ENCODE measurements at places on chromosomes 2 and 18. TPM values are rescaled to one million over a fixed set of nuclear protein-coding genes. Genes with fewer than 3 reads are reported as not detected.

DAPL1 gene
- total RNA-seq, result not detected

- DNase-seq, result no peak
Measured at GRCh38 chr2:134078354-134078753, 175.5 kb upstream of the MGAT5 start.

NPC1 gene
- 80.1 TPM for total RNA-seq

DNA sequence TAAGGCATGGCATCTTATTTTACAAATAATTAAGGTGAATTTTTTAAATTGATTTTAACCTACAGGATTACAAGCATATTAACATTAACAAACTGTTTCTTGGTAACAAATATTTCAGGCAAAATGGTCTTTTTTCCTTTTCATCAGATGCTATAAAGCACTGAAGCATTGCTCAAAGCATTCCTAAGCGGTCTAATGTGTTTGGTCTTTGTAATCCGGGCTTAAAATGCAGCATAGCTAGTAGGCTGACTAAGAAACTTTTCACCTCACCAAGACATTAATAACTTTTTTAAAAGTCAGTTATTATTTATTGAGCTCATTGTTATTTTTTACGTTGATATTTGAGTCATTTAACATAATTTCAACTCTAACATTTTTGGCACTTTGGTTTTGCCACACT, 538.8 kb upstream of the SLC39A10 start:
- DNase-seq, result no peak

DNA sequence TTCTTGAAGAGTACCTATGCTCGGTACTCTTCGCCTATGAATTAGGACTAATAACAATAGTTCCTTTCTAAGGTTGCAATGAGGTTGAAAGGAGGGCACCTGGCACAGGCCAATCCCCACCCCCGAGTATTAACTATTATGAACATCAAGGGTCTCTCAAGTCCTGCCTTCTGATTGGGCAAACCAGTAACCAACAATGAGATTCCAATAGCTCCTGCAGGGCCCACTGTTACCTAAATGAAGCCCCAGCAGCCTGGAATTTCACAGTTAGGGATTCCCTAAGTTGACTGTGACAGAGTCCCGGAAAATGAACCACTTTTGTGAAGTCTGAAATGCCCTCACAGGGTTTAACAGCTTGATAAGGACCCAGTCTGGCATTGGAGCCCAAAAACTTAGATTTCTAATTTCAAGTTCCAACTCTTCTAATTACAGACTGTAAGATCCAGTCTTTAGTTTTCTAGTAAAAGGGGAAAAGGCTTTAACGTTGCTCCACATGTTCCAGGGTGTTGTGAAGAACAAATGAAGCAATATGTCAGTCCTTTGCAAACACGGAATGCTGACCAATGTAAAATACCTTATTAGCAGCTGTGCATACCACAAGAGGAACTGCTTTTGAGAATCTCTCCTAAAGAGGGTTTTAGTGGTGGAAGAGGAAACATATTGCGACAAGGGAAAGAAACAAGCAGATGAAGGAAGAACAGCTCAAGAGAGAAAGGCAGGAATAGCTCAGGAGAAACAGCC, 277.7 kb upstream of the MAP2 start:
- no peak for DNase-seq

- DNase-seq, result no peak
Measured at GRCh38 chr2:236054621-236055305, 113.4 kb downstream of the GBX2 start.

DNA sequence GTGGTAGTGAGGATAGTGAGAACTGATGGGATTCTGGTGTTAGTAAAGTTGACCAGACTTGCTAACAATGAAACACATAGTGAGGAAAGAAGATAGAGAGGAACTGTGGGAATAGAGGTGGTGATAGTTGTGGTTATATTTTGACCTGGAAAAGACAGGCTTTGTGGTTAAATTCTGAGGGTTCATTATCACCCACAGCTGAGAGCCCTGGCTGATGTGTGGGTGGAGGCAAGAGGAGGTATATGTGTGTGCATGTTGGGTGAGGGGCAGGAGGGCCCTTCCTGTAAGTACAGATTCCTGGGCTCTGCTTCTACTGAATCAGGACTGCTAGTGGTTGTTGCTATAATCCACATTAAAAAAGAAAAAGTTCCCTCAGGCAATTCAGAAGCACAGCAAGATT, 26.2 kb upstream of the TMEM163 start:
- no peak for DNase-seq

GRCh38 chr18:58616446-58616845, 12.4 kb downstream of the ALPK2 start:
- DNase-seq, result no peak

- no peak for DNase-seq
Measured at GRCh38 chr2:234454433-234454832, 42.4 kb downstream of the ARL4C start.

TMEM247 gene
- total RNA-seq, result not detected

TYW5 gene
- total RNA-seq, result 15.0 TPM

CRIM1 gene
- total RNA-seq, result 63.2 TPM

GRCh38 chr2:211149731-211150130, 593.3 kb downstream of the CPS1 start:
- no peak for DNase-seq

MDH1B gene
- not detected for total RNA-seq

- DNase-seq, result peak; percentile 39
Measured at GRCh38 chr2:239300871-239301735, 99.7 kb downstream of the HDAC4 start.

DNA sequence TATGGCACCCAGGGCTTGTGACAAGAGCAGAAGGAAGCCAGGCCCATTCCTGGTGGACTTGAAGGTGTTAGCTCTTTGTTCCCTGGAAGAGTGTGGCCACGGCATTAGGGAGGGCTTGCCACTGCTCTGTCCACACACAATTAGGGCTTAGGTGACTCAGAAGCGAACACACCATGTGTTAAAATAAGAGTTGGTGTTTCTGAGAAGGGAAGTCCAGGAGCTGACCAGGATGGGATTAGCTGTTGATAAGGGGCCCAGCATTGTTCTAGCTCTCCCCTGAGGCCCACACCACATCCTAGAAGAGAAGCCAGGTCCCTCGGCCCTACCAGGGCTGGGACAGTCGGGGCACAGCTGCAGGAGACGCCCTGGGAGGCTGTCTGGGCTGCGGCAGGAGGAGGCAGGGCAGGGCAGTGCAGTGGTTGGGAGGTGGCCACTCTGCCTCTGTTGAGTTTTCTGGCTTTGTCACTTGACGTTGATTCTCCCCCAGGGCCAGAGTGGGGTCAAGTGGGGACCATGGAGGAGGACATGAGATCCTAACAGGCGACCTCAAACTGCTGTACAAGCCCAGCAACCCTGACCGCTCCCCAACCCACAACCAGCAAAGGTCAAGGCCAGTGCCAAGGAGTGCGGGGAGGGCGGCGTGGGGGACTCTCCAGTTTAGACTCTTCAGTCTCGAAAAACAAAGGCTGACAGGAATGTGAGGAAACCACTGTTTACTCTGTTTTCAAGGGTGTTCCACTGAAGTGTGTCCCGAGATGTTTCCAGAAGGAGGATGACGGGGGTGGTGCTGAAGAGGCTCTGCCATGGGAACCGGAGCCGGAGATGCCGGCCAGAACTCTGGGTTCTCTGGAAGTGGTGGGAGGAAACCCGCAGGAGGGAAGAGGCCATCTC, 16.8 kb downstream of the GNLY start:
- DNase-seq, result peak; percentile 77

- DNase-seq, result no peak
Measured at GRCh38 chr2:37868866-37869265, 56.2 kb upstream of the RMDN2 start.

DNA sequence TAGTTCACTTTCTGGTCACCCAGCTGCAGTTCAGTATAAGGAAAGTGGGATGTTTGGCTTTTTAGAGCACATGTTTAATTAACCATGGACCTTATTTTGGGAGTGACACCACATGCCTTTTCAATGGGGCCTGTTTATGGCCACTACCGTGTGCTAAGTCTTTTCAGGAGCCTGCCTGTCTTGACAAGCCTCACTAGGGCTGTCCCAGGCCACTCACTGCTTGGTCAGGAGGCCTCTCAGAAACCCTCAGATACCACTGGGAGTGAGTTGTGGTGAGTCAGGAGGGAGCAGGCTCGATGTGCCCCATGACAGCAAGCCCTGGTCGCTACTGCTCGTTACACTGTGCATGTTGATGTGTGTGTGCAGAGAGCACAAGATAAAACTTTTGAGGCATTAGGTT, 123.0 kb downstream of the MAP4K4 start:
- DNase-seq, result no peak

EHD3 gene
- total RNA-seq, result 1.5 TPM

GCA gene
- total RNA-seq, result 23.9 TPM

- no peak for DNase-seq
Measured at GRCh38 chr2:120390381-120391055, 44.6 kb downstream of the INHBB start.

- no peak for DNase-seq
Measured at GRCh38 chr2:74099835-74100234, 47.9 kb downstream of the BOLA3 start.

GRCh38 chr18:46110406-46110805, 6.2 kb downstream of the HAUS1 start:
- no peak for DNase-seq

DNA sequence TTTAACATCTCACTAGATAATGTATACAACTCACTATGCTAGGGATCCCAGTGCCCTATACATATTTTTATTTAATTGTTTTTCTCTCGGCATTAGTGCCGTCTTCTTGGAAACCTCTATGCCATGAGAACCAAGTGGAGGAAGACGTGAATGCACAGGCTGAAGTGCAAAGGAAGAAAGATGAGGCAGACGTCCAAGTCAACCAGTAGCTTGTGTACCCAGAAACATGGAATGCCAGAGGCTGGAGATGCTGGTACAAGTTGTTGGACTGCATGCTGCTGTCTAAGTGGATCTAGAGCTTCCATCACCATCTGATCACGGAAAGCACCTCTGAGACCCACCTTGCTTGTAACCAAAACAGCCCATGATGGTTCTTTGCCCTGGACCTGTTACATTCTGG, 12.5 kb upstream of the GEMIN6 start:
- no peak for DNase-seq

LOXHD1 gene
- total RNA-seq, result 0.19 TPM

GAREM1 gene
- total RNA-seq, result 29.9 TPM

RAD51AP2 gene
- total RNA-seq, result not detected

PLEKHB2 gene
- 107 TPM for total RNA-seq

DNA sequence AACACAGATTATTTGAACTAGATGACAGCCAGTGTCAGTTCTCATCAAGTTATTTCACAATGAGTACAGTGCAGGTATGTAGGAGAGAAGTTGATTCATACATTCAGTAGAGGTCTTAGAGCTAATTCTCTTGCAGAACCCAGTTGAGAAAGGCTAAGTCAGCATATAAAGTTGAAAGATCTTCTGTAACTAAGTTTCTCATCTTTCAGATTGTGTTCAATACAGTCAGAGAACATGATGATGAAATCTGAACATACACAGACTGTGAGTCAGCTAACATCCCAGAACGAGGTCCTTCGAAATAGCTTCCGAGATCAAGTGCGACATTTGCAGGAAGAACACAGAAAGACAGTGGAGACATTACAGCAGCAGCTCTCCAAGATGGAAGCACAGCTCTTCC, 41.9 kb upstream of the LIMS1 start:
- no peak for DNase-seq

DNA sequence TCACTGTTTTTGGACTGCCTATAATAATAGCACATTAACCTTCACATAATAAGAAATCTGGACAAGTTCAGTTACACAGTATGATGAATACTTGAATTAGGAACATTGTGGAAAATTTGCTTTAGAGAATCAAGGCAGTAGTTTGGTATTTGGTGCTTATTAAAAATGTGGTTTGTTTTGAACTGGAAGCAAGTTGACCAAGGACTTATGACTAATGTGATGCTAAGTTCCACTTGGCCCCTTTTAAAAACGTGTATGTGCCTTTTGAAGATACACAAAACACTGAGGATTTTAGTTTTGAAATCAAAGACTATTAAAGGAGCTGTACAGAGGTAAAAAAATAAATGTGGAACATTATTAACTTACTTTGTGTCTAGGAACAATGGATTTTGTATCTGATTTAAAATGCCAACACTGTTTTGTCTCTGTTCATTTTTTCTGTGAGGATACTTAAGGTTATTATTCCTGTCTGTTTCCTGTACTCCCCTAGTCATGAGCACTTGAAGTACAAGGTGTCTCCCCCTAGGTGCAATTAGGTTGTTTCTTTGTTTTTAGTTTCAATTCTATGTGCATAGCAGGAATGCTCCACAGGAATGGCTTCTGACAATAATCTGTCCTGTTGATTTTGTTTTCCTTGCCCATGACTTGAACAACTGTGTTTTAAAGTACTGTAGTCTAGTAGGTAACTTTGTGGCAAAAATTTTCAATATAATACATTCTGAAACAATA, 49.6 kb upstream of the PTH2R start:
- no peak for DNase-seq

DNA sequence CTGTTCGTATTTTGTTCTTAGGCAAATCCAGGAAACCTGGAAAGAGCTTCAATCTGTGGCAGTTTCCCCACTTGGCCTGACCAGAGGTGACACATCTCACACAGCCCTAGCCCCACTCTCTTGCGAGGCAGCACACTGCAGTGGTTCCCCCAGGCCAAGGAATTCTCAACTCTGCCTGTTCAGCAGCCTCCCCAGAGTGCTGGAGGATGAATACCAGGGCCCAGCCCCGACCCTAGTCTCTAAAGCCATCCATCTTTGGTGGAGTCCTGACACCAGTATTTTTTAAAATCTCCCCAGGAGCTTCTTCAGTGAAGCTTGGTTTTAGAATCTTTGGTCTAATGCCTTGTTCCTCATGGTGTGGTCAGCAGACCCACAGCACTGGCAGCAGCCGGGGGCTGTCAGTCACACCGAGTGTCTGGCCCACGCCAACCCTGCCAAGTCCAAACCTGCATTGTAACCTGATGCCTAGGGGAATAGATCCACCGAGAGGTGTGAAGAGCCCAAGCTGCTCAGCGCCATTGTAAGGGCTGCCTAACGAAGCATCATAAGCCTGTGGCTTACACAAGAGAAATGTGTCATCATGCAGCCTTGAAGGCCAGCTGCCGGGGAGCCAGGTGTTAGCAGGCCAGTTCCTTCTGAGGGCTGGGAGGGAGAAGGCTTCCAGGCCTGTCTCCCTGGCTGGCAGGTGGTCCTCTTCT, 428.7 kb upstream of the ID2 start:
- DNase-seq, result no peak

DNA sequence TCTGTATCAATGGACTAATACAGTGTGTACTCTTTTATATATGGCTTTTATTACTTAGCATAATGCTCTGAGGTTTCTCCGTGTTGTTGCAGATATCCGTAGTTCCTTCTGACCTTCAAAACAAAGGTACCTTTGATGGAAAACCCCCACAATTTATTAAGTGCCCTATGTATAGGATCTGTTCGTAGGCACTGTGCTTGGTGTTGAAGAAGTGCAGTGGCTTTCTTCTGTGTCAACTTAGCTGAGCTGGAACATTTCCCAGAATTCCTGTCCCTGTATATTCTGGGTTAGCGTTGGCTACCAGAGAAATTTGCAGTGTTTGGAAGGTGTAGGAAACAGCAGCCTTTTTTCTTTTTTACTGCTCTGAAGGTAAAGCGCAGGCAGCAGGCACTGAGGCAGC, 56.3 kb upstream of the MSH2 start:
- DNase-seq, result no peak
